ENCODE measurements at places on chromosomes 7 and 10.

- DNase-seq = peak; percentile 32
Measured at GRCh38 chr10:30433730-30434272, at the start of gene MAP3K8. Gene MAP3K8, plus strand, starts transcription at chr10:30434184. Its CDS starts 4,755 bp downstream, at chr10:30438939.

DNA sequence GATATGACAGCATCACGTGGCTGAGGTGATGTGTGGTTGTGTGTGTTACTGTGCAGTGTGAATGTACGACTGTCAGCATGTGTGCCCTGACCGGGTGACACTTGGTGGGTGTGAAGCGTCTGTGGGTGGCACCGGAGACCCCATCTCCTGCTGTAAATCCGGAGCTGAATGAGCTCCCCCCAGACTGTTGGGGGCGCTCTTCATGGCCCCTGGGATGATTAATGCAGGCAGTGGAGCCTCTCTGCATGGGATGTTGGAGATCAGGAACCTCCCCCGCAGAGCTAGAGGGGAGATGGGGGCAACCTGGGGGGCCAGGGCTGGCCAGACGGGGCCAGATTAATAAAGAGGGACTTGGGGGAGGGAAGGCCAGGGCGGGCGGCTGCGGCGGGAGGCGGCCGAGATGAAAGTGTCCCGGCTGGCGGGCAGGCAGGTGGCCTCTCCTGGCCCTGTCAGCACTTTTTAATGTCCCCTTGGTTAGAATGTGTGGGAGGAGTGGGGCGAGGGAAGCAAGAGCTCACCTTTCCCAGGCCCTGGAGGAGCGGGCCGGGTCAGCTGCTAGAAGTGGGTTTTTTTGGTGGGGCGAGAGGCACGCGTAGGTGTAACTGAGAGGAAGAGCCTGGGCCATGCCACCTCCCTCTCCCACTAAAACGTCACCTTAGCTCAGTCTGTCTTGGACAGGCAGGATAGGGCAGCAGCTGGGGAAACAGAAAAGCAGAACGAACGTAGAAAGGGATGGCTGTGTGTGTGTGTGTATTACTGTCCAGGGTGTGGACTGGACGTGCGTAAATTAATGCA lies 34.1 kb downstream of the HIF1AN start:
- no peak for DNase-seq

- DNase-seq = no peak
Measured at GRCh38 chr7:12594122-12594897, 23.8 kb downstream of the SCIN start.

GRCh38 chr10:4670737-4671136 lies 155.3 kb upstream of the AKR1E2 start:
- no peak for DNase-seq

DNA sequence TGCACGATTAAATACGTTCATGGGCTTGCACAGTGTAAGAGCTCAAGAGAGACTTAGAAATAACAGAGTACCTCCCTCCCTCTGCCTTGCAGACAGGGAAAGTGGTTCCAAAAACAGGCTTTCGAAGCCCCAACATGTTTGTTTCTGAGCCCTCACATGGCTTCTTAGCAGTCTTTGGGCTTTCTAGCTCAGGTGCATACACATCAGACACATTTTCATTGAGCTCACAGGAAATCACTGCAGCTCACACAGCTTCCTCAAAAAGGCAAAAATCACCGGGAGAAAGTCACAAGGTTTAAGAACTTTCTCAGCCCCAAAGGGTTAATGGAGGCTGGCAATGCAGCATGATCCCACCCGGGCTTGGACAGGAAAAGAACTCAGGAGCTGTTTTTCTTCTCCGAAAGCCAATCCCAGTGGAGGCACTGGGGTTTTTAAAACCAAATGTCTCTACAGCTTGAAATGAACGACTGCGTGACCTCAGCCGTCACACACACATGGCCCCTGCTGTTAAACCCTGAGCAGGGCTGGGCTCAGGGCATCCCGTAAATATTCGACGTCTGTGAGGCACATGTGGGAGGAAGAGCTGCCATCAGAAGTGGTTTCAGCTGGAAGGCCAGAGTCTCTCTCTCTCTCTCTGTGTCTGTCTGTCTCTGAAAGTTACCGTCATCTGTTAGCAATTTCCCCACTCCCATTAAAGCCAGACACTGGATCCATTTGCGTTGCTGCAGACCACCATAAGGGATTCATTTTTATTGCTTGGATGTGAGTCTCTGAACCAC lies 69.7 kb downstream of the CALML3 start:
- no peak for DNase-seq

DNA sequence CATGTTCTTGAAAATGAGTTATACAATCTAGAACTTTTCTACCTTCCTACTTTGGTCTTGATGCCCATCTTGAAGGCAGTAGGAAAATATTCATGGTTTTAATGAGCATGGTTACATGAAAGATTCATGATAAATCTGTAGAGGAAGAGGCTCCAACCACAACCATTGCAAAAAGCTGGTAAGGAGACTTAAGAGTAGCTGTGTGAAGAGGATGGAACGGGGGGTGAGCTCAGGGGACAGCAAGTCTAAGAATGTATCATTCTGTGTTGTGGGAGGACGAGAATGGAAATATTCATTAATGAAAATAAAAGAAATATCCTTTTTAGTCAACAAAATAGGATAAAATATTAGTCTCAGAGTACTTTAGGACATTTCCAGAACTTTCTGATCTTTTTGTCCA lies 81.1 kb downstream of the BMPER start:
- no peak for DNase-seq

- no peak for DNase-seq
Measured at GRCh38 chr10:93851169-93851568, 42.6 kb upstream of the SLC35G1 start.

DNA sequence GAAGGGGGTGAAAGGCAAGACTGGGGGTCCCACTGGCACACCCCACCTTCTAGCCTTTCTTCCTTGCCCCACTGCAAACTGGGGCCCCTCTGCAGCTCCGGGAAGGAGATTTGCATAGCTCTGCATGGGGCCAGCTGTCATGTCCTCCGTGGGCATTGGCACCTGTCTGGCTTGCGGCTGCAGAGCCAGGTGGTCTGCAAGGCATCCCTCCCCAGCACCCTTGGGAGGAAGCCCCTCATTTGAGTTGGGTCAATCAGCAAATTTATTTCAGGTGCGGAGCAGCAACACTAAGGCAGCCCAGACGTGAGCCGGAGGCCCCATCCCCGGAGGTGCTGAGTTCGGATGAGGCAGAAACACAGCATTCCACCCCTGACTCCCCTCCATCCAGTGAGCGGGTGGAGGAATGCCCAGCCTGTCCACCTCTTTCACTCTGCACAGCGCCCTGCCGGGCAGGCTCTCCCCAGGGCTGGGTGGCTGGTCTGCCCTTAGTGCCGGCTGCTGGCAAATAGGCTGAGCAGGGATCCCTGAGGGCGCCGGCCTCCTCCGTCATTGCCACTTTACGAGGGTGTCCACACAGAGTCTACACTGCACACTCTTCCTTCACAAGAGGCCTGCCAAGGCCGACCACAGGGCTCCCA lies 143.2 kb downstream of the TCERG1L start:
- DNase-seq = no peak

- no peak for DNase-seq
Measured at GRCh38 chr10:99560277-99561126, 27.8 kb downstream of the NKX2-3 start.

DNA sequence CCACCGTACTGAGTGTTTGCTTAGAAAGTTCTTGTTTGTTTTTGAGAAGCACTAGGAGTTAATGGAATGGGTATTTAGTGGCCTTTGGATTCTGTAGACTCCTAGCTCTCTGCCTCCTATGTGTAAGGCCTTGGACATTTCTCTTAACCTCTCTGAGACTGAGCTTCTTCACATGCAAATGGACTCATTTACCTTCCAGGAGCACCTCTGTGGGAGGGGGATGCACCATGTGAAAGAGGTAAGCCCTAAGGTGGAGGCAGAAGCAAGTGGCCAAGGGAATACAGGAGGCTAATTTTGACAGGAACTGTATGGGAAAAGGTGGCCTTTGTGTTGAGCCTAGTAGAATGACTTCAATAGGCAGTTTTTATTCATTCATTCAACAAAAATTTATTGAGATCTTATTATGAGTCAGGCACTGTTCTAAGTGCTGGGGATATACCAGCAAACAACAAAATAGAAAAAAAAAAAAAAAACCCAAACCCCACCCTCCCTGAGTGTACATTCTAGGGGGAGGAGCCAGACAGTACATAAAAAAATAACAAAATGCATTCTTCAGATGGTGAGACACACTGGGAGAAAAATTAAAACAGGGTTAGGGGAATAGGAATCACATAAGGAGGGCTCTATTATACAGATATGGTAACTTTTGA lies 9.2 kb upstream of the EPHA1 start:
- DNase-seq = no peak

- no peak for DNase-seq
Measured at GRCh38 chr10:88332503-88333247, 250.4 kb downstream of the RNLS start.

- DNase-seq = no peak
Measured at GRCh38 chr7:107631588-107632491, 28.8 kb upstream of the SLC26A4 start.

DNA sequence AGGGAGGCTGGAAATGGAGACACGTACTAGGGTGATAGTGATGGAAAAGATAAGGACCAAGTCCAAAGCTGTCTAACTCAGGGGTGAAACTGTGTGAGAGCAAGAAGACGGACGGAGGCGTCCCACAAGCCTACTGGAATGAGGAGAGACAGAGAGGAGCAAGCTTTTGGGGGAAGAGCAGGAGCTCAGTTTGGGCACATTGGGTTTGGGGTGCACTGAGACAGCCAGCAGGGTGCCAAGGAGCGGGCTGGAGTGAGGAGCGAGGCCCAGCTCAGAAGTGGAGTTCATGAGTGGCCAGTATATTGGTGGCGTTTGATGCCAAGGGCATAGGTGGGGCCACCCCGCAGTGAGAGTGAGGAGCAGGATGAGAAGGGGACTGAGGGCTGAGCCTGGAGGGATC lies 22.6 kb downstream of the GHRHR start:
- DNase-seq = no peak

GRCh38 chr7:1385809-1386622 lies 73.3 kb downstream of the MICALL2 start:
- peak; percentile 46 for DNase-seq

DNA sequence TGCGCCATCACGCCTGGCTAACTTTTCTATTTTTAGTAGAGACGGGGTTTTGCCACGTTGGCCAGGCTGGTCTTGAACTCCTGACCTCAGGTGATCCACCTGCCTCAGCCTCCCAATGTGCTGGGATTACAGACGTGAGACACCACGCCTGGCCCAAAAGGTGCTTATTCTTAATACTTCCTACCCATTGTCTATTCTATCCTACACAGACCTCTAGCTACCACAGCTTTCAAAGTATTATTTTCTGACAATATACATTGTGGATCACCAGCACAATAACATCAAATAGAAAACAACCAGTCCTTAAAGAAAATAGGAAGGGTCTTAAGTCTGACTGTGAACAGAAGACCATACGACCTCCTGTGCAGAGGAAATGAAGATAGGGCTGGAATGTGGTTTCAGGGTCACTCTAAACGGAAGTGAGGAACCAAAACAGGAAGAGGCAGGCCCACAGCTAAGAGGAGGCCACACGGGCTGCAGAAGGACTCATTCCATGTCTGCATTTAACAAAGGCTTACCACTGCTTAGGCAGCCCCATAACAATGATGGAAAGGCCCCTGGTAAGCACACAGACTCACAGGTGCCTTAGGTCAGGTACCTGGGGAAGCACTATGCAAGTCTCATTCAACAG lies 115.2 kb downstream of the ZFAND4 start:
- DNase-seq = no peak

- no peak for DNase-seq
Measured at GRCh38 chr7:83325083-83325482, 162.4 kb upstream of the PCLO start.

GRCh38 chr10:124168581-124168980 lies 75.2 kb upstream of the CHST15 start:
- no peak for DNase-seq

GRCh38 chr7:24572393-24572996 lies 757 bp upstream of the PALS2 start:
- DNase-seq = peak; percentile 72

- DNase-seq = no peak
Measured at GRCh38 chr10:114665873-114666272, 7.8 kb upstream of the ABLIM1 start.

- no peak for DNase-seq
Measured at GRCh38 chr10:88500656-88501055, 82.5 kb downstream of the RNLS start.

- no peak for DNase-seq
Measured at GRCh38 chr10:137031-137430, 1.8 kb downstream of the ZMYND11 start.

DNA sequence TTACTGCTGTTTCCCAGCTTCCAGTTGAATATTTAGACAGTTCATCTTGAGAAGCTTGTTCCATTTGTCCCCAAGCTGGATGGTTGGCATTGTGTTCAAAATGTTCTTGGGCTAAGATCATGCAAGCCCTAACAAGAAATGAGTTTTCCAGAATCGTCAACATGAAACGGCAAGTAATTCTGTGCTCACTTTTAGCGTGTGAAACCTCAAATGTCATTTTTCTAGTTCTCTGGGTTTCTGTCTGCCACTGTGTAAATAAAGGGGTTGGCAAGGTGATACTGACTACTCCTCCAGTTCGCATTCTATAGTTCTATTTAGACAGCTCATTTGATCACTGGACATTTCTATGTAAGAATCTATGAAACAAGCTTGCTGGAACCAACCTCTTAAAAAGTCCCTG lies 194.0 kb downstream of the AHR start:
- no peak for DNase-seq

GRCh38 chr10:110694263-110694662 lies 50.1 kb downstream of the RBM20 start:
- DNase-seq = no peak

DNA sequence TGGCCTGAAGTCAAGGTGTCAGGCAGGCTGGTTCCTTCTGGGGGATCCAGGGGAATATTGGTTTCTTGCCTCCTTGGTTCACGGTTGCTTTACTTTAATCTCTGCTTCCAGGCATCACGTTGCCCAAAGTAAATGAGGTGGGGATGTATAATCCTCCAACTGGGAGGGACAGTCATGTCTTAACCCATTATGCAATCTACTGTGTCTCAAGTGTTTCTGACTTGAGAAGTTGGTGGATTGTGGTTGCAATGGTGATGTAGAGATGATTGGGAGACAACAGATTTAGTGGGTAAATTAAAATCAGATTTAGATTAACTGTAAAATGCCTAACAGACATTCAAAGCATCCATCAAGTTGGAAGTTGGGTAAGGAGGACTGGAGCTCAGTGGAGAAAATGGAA lies 32.7 kb downstream of the TBXAS1 start:
- no peak for DNase-seq

- DNase-seq = no peak
Measured at GRCh38 chr10:101229266-101230182, at the start of gene LBX1. Gene LBX1, minus strand, starts transcription at chr10:101229463. Its CDS starts 648 bp downstream, at chr10:101228815.

All from NCI-H1105 (cell line).